ENCODE measurements at places on chromosomes 2 and 18.

DNA sequence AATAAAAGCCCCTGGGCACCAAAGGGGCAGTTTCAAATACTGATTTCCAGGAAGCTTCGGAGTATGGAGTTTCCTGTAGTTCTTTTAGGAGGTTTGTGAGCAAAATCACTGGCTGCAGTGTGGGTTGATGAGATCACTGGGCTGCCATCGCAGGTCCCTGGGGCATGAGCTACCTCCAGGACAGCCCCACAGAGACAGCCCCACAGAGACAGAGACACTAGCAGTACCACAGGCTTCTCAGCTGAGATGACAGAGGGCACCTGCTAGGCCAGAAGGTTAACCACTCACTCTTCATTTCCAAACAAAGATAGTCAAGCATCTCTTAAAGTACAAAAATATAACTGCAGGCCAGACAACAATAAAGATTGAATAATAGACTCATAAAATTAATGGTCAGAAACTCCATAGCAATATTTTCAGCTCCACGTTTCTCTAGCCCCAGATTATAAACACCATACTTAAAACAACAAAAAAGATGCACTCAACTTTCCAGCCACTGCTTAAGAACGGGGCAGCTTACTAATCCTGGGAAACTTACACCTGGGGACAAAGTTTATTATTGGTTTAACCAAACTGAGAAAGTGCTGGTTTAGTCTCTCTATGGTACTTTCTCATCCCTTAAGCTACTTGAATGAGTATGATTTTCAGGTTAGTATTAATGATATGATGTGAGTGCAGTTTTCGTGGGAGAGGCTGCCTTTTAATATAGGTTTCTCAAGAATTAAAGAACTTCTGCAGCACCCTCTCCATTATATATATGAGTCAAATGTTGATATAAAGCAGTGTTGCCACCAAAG is 11.6 kb downstream of the AFF3 start:
- no peak for DNase-seq

GRCh38 chr2:199459286-199460100 is 1.8 kb upstream of the SATB2 start:
- peak; percentile 93 for DNase-seq

DNA sequence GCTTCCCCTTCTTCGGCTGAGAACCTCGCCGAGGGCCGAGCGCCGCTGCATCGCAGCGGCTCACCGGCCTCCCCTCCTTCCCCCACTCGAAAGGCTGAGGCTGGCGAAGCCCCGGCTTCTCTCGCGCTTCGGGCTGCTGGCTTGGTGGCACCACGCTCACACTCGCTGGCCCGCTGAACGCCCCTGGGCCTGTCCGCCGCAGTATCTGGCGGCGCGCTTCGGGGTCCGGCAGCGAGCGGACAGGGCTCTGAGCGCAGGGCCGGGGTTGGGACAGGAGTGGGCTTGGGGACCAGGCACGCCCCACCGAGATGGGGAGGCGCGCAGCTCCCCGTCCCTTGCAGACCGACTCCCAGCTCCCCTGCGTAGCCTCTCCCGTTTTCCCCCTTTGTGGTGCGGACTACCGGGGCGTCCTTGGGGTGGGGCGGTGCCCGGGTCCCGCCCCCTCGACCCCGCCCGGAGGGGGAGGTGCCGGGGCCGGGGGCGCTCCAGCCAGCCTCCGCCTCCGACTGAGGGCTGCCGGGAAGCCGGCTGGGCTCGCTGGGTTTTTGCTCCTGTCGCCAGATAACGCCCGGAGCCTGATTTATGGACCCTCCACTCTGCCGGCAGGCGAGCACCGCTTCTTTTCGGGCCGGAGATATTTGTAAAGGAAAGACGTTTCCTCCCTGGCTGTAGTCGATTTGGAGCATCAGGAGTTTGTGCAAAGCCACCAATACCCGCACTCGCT is 3.8 kb downstream of the GBX2 start:
- peak; percentile 55 for DNase-seq

- no peak for DNase-seq
These were observed 34.3 kb downstream of the LCLAT1 start for GRCh38 chr2:30481323-30481800.

DNA sequence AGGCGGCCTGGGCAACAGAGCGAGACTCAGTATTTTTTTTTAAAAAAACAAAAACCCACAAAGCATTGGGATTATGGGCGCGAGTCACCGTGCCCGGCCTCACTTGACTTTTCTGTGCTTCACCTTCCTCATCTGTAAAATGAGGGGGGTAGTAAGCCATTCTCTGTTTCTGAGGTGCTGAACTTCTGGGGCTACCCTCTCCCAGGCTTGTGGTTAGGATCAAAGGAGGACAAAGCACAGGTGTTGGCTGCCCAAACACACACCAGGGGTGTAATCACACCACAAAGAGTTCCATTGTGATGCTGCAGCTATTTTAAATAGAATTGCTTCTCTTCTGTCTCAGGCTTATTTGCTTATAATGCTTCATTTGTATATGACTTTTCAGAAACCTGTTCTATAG is 35.8 kb upstream of the INHBB start:
- DNase-seq, result no peak

DNA sequence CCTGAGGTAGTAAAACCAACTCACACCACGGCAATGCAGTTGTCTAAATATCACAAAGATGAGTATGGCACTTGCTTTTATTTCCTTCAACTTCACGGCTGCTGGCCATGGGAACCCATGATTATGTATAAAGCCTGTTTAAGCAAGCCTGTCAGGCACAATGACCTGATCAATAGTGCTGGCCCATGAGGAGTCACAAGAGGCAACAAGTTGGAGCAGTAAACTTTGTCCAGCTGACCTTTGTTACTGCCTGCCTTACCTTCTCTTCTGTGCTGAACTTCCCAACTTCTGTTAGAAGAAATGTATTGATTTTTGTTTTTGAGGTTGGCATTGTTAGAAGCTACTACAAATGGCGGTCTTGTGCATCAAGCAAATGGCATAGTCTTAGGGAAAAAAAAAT is 151.9 kb downstream of the RAB3GAP1 start:
- DNase-seq, result no peak

- DNase-seq, result peak; percentile 20
These were observed 1.8 kb downstream of the RNF138 start for GRCh38 chr18:32093523-32093922.

DNA sequence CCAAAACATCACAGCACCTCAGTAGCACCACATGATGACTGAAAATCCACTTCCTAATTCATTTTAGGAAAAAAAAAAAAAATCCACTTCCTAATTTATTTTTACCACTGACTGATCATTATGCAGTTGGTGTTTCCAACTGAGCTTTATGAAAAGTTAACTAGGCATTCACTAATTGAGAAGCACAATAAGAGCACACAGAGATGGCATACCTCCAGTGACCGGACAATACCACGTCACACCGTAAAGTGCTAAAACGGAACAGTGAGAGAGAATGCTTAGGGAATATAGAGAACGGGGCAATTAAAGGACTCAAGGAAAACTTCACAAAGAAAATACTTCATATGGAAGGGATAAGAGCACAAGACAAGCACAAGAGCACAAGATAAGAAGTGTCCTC is 212.5 kb downstream of the NBAS start:
- no peak for DNase-seq

DNA sequence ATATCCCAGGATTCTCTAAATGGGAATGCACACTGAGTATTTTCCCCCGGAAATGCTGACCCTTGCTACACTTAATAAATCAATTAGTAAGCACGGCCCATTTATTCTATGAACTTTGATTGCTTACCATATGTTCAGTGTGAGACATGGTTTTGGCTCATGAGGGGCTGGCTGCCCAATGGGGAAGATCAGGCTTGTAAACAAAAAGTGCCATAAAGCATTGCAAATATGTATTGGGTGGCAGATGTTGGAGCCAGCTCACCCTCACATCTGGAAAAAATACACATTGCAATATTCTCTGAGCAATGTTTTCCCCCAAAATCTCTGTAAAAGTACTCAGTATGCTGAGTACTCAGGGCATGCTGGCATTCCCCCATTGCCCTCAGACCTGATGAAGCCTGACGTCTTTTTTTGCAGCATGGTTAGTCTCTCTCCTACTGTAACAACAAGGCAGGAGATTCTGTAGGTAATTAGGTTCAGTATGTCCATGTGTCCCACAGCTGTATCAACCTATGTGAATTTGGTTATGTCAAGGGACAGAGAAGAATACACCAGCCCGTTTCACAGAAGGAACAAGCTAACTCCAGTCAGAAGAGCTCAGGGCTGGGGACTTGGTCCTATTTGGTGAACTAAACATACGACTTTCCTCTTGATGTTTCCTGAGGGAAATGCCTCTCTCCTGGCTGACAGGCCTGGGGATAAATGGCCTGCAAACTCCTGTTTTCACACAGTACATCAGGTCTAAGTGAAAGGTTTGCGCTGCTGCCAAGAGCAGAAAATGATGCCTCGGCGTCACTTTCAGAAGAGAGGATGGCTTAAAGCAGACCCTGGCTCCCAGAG is 202.4 kb downstream of the INSIG2 start:
- DNase-seq, result peak; percentile 14

All from GM03348 (cell line).